Stimulated activated CD4-positive, alpha-beta T cell treated with anti-CD3 and anti-CD28 coated beads, Interleukin-4, amount 100 ng/mL, for 1 hour (primary cell): ENCODE measurements at places on chromosomes 4 and X.

DNA sequence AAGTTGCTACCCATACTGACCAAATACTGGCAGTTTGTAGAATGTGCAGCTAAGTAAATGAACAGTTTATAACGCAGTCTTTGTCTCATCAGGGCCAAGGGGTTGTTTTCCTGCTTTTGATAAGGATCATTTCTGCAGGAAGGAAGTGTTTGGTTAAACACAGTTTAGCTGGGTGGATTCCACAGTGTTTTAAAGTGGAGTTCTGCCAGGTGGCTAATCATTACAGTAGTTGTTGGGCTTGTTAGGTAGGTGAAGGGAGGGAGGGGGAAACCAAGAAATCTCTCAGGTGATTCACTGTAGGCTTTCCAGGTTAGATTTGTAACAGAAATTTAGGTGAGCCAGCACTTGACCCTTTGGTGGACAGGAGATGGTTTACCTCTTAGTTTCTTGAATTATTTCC, 58.1 kb downstream of the FNIP2 start:
- DNase-seq, result no peak

- DNase-seq, result no peak
Measured at GRCh38 chrX:2748171-2748814, 3.5 kb upstream of the XG start.

- DNase-seq, result no peak
Measured at GRCh38 chr4:146407257-146407656, 114.5 kb downstream of the SLC10A7 start.

GRCh38 chrX:125894947-125895346, 271.1 kb downstream of the DCAF12L2 start:
- DNase-seq, result no peak

DNA sequence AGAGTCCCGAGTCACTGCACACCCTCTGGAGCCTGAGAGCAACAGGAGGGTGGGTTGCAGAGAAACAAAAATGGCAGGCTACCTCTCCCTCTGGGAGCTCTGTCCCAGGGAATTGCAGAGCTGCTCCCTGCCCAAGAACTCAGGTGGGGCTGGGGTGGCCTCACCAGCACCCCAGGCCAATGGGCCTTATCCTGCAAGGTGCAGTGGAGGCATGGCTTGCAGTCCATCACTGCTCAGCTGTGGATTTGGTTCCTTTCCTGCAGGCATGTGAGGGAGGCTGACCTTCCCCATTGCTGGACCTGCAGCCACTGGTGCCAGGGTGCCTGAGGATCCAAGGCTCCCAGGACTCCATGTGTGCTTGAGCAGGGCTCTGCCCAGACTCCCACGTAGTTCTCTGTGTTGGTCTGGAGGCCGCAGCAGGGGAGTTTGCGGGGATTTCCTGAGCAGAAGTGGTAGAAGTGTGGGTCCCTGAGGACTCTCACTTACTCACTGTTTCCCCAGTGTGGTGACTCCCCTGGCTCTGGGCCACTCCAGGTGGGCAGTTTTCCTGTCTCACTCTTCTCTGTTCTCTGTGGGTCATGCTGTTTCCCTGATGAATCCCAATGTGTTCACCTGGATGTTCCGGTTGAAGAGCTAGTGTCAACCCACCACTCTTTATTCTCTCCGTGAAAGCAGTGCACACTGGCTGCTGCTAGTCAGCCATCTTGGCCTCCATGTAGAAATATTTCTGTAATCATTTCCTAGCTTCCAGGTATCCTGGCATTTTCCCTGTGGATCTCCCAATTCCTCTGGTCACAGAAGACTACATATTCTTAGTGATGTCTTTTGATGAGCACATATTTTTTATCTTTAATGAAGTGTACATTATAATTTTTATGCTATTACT, 82.3 kb downstream of the ARHGAP24 start:
- DNase-seq, result no peak

DNA sequence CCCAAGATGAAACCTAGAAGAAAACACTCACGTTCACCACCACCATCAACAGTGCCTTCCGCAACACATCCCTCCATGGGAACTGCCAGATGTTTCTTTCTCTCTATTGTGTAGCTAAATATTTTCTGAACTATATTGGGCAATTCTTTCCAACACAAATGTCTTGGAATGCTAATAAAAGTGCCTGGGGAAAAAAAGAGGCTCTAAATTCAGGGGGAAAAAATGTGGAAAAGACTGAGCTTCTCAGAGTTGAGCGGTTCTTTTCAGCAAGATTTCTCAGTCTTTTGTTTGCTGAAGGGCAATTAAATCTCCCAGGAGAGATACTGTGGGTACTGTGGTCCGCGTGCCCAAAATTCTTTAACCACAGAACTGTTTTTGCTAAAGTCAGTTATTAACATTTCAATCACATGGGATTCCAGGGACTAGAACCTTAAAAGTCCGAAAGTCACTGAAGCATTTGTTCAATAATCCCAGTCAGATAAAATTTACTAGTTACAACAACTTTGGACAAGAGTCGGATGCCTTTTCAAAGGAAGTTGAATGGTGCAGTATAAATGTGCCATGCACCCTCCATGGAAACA, 51.9 kb upstream of the DHRSX start:
- no peak for DNase-seq

DNA sequence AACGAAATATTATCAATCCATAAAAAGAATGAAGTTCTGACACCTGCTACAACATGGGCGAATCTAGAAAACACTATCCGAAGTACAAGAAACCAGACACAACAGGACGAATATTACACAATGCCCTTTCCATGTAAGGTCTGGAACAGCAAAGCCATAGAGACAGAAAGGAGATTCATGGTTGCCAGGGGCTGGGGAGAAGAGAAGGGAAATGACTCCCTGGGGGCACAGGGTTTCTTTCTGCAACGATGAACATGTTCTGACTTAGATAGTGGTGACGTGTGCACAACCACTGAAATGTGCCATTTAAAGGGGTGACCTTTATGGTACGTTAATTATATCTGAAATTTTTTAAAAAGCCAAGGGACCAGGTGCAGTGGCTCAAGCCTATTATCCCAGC, 28.3 kb downstream of the GPR143 start:
- no peak for DNase-seq

- no peak for DNase-seq
Measured at GRCh38 chr4:183855323-183856190, 49.5 kb upstream of the STOX2 start.

GRCh38 chrX:31334997-31335396, 263.2 kb upstream of the FTHL17 start:
- DNase-seq, result no peak

DNA sequence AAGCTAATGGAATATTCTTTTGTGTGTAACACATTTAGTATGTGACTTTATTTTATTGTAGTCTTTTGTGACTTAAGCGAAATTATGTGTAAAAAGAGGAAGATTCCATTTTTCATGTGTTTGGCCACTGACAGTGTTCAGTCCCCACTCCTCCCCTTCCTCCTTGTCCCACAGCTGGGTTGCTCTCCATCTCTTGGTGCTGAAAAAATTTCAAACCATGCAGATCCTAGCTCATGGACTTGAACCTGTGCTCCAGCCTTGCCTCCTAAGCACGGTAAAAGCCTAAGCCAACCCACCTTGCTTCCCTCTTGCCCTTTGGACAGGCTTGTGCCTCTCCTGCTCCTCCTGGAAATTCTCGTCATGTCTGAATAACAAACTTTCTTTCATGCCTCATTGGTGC, 2008.5 kb upstream of the TENM3 start:
- DNase-seq, result no peak

GRCh38 chr4:169649545-169650226, 29.3 kb downstream of the CLCN3 start:
- no peak for DNase-seq

DNA sequence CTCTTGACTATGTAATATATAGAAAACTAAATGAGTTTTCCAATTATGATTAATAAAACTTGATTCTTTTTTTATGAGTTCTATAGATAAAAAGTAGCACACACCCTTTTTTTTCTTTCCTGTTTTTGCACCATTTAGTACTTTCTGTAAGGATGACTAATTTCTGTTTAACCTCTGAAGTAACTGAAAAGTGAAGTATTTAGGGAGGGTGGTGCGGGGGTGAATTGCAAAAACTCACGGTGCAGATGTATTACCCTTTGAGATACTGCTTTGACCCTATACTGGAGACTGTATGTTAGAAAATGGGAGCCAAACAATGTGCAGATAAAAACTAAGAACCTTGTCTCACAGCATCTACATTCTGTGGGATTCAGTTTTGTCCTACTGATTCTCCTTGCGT, 471.6 kb downstream of the DTHD1 start:
- no peak for DNase-seq

- no peak for DNase-seq
Measured at GRCh38 chr4:19047279-19047880, 1025.8 kb upstream of the LCORL start.

GRCh38 chr4:26204249-26204825, 116.5 kb upstream of the RBPJ start:
- no peak for DNase-seq
